ENCODE measurements at places on chromosomes 6 and 20.

GRCh38 chr6:34036357-34037069 is 109.4 kb downstream of the GRM4 start:
- DNase-seq = no peak

DNA sequence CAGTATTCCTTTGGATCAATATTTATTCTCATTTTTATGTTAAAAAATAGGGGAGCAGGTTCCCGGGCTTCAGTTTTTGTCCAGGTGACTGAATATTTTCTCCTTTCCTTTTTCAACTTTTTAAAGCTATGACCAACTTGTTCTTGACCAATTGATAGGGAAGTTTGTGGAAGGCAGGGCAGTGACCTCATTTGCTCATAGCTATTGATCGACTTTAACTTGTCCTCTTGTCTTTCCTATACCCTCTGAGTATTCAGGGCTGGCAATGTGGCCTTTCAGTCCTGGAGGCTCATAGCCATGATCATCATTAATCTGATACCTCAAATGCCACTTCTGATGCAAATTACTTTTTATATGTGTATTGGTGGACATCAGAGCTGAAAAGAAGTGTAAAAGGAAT is 448.8 kb downstream of the KIF16B start:
- DNase-seq = no peak

GRCh38 chr6:131669891-131670290 is 31.3 kb downstream of the OR2A4 start:
- no peak for DNase-seq

GRCh38 chr6:167739721-167740475 is 86.8 kb upstream of the AFDN start:
- DNase-seq = no peak

DNA sequence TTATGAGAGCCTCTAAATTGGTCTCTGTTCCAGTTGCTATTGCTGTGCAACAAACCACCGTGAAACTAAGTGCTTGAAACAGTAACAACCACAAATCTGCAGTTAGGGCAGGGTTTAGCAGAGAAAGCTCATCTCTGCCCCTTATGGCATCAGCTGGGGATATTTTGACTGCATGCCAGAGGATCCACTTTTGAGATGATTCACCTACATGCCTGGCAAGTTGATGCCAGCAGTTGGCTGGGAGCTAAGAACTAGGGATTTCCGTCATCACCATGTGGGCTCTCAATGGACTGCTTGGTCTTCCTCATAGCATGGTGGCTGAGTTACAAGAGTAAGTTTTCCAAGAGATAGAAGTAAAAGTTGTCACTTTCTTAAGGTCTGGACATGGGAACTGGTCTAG is 35.1 kb downstream of the PLCB4 start:
- no peak for DNase-seq

DNA sequence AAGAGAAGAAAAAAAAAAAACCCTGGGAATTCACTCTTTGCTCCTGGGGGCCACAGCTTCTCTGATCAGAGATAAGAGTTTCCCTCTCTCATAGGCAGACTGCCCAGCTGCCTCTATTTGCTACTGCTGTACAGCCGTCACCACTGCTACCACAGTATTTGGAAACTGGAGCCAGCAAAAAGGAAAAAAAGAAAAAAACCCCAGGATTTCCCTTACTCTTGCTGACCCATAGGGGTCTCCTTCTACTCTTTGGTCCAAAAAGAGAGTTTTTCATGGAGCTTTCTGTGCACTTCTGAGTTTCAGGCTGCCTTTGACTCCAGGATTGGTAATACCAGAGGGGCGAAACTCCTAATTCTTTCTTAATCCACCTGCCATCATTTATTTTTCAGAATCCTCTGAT is 89.7 kb downstream of the MDGA1 start:
- no peak for DNase-seq

DNA sequence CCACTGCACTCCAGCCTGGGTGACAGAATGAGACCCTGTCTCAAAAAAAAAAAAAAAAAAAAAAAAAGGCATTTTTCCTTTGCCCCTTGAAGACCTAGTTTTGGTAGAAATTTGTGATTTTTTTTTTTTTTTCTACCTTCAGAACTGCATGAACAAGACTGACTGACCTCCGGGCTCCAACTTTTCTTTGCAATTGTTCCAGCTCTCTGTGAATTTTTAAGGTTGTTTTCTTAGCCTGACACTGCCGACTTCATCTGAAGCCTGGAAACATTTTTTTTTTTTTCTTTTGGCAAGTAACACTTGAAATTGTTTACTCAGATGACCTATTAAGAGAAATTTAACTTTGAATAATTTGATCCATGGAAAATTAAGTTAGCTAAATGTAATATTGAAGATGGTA is 73.0 kb downstream of the SLC24A3 start:
- no peak for DNase-seq

- DNase-seq = no peak
Observed at GRCh38 chr20:1995531-1996310, 1.9 kb upstream of the PDYN start.

- DNase-seq = no peak
Observed at GRCh38 chr20:44523746-44524145, 1.9 kb upstream of the SERINC3 start.

- no peak for DNase-seq
Observed at GRCh38 chr20:623704-624103, 13.6 kb upstream of the TCF15 start.

All from D721Med (cell line).